ENCODE measurements at places on chromosomes 3 and 15.
A peak's percentile ranks its signal among the peaks of the same experiment; 100 is the strongest.

- DNase-seq, result no peak
Observed at GRCh38 chr3:65953301-65953812, 85.4 kb downstream of the MAGI1 start.

- DNase-seq, result no peak
Observed at GRCh38 chr3:16609927-16610580, 4.8 kb upstream of the DAZL start.

DNA sequence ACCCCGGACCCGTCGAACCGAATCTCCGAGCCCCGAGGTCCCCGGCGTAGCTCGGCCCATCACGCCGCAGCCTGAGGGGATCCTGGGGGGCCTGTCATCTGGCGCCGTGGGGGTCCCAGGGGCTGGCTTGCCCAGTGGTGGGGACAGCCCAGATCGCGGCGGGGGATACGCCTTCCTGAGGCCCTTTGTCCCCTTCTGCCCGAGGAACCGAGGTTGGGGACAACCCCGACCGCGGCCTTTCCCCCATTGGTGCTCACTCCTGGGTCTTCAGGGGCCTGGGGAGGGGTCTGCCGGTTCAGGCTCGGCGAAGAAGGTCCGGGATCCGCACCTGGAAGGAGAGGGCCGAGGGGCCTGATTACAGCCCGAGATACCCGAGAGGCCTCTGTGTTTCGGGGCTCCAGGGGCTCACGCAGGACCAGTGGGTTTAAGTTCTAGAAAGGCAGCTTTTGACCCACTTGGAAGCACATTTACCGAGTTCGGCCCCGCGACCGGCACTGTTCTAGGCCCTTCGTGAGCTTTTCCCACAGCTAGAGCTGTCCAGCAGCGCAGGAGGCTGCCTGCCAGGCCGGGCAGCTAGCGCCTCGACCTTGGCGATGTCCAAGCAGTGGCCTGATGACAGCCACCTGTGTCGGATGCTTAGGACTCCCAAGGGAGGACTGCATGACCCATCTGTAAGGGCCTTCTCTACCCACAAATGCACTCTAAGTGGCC, 504 bp downstream of the ABHD2 start:
- no peak for DNase-seq

DNA sequence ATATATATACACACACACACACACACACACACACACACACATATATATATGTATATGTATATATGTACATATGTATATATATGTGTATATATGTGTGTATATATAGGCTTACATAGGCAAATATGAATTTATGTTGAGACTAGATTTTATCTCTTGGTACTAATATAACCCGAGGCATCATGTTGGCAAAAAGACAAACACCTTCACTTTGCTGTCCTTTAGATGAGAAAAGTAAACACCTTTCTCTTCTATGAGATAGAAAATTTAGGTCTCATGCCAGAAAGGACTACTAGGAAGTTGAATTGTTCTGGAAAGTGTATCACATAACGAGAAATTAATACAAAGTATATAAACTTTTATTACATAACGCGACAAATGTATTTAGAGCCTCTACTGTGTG, 19.6 kb upstream of the LEO1 start:
- DNase-seq, result no peak

DNA sequence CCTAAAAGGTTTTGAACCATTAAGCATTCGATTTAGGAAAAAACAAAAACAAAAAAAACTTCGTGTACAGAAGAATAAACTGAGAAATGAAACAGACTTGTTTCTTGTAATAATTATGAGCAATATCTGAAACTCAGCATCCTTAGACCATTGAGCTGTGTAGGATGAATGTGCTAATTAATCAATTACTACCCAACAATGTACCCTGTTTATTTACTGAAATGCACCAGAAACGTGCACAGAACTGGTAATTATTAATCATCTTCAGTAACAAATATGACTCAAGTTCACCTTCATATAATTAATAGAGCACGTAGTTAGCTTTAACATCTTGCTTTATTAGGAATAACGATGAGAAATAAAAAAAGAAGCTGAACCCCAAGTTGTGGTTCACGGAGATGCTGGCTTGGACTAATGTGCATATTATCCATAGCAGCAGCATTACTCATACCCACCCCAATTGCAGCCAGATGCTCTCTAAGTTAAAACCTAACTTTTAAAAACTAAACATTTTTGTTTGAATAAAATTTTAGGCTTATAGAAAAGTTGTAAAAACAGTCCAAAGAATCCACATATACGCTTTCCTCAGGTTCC, 10.2 kb upstream of the C15orf61 start:
- DNase-seq, result no peak

DNA sequence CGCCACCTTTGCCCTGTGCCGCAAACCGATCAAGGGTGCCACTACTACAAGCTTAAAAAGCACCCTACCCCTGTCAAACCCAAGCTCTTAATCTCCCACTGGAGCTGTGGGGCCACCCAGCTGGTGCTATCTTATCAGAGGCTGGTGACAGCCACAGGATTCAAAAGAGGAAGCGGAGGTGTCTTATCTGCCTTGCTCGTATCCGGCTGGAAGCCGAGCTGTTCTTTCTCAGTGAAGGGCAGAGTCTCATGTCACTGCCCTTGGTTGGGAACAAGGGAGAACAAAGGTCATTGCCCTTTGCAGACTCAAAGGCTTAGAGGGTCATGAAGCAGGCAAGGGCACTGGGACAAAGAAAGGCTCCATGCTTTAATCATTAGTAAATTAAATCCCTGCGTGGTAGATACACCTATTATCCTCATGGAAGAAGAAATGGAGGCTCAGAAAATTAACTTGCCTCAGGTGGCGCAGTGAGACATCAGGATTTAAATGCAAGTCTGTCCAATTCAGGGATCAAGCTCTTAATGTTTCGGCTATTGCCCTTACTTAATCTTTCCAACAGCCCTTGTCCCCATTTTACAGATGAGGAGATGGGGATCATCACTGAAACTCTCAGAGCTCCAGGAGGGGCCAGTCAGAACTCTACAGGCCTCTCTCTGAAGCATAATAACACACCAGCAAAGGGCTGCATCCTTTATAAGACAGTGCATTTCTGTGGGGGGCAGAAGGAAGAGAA, 360.0 kb upstream of the PROK2 start:
- DNase-seq, result peak; percentile 29

Measured in GM13977 (cell line).